ENCODE measurements at places on chromosomes 7 and 10.

DNA sequence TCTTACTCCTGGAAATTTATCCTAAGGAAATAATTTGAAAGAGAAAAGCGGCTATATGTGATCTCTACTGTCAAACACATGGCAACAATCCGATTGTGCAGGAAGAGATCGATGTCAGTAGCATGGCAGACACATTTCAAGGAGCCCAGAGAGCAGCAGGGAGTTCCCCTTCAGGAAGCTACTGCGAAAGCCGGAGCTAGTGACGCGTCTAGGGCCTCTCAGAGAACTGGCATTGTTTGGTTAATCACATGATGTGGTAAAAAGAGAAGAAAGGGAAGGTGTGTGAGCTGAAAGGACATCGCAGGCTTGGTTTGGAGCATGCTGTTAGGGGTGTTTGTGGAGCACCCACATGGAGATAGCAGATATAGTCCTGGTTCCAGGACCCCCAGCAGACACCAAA, 74.9 kb downstream of the BEND7 start:
- DNase-seq = no peak

DNA sequence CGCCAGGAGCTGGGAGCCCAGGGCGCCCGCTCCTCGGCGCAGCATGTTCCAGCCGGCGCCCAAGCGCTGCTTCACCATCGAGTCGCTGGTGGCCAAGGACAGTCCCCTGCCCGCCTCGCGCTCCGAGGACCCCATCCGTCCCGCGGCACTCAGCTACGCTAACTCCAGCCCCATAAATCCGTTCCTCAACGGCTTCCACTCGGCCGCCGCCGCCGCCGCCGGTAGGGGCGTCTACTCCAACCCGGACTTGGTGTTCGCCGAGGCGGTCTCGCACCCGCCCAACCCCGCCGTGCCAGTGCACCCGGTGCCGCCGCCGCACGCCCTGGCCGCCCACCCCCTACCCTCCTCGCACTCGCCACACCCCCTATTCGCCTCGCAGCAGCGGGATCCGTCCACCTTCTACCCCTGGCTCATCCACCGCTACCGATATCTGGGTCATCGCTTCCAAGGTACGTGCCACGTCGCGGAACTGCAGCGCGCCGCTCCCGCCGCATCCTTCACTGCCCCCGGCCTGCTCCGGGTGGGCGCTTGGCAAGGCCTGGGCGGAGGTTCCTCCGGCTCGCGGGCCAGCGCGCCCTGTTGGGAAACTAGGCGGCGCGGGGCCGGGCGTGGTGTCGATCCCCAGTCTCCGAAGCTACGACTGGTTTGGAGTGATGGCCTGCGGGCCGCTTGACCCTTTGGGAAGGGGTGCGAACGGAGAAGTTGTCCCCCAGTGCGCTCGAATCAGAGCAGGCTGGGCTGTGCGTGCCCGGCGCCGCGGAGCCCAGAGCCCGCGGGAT, 868 bp downstream of the EMX2 start:
- peak; percentile 22 for DNase-seq

- no peak for DNase-seq
Measured at GRCh38 chr7:135976312-135977006, 700 bp downstream of the MTPN start.

- DNase-seq = no peak
Measured at GRCh38 chr7:111711426-111712065, 149.3 kb upstream of the IMMP2L start.

DNA sequence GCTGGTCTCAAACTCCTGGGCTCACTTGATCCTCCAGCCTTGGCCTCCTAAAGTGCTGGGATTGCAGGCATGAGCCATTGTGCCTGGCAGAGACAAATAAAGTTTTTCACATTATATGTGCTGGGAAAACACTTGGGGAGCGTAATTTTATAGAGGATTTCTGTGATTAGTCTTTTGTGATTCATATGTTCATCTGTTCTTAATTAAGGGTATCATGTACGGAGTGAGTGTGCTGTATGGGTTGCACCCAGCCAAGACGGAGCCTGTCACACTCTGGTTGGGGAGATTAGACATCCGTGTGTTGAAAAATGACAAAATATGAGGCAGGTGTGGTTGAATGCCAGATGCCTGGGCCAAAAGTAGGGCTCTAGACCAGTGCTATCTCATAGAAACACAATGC, 10.3 kb downstream of the ADRB1 start:
- no peak for DNase-seq

- no peak for DNase-seq
Measured at GRCh38 chr10:75035975-75036708, 75.3 kb upstream of the SAMD8 start.

DNA sequence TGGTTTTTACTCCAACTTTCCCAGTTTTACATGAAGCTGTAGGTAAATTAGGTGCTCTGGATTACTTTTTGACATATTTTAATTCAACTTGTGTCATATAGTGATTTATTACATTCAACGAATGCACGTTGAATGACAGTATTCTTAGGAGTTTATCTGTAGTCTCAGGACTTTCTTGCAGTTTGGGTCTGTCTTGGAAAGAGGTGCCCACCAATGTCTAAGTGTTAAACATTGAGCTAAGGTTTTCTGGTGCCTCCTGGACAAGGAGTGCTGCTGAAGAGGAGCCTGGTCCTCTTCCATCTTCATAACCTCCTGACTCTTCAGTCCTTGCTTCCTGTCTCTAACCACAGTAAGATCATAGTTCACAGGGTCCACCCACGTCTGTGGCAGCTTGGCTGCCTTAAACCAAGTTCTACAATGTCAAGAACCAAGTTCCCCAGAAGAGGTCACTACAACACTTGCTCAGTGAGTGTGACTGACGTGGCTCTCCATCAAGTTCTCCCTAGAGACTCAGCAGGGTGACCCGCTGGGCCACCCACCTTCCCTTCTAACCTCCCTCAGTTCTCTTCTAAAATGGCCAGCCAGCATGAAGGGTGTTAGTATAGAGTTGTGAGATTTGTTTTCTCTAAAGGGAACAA, 6.1 kb downstream of the NPY start:
- no peak for DNase-seq

GRCh38 chr10:79495791-79496190, 16.5 kb upstream of the EIF5AL1 start:
- DNase-seq = no peak

GRCh38 chr10:87734987-87735827, 75.5 kb downstream of the PAPSS2 start:
- DNase-seq = peak; percentile 34

GRCh38 chr10:73965890-73966768, 31.8 kb upstream of the VCL start:
- DNase-seq = peak; percentile 86

GRCh38 chr7:64888901-64889685, 14.0 kb upstream of the ZNF273 start:
- DNase-seq = peak; percentile 20

- DNase-seq = no peak
Measured at GRCh38 chr7:99975782-99976521, at the start of gene AZGP1. TSS of gene AZGP1 (minus strand) at chr7:99976031. CDS start at chr7:99976020, 11 bp downstream.

DNA sequence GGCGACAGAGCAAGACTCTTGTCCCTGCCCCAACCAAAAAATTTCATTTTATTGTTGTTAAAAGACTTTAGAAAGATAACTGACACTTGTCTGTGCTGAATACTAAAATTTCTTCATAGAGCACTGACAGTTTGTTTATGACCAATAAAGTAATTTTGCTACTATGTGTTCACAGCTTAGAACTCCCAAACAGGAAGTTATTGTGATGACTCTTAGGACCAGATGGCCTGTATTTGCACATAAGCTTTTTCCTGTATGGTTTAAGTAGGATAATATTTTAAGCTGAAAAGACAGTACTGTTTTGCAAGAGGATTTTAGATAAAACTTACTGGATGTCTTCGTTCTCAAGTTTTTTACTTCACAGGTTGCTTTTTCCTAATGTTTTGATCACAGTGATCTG, 80.7 kb downstream of the MMRN2 start:
- no peak for DNase-seq

- DNase-seq = no peak
Measured at GRCh38 chr7:50364645-50365044, 60.1 kb downstream of the IKZF1 start.

DNA sequence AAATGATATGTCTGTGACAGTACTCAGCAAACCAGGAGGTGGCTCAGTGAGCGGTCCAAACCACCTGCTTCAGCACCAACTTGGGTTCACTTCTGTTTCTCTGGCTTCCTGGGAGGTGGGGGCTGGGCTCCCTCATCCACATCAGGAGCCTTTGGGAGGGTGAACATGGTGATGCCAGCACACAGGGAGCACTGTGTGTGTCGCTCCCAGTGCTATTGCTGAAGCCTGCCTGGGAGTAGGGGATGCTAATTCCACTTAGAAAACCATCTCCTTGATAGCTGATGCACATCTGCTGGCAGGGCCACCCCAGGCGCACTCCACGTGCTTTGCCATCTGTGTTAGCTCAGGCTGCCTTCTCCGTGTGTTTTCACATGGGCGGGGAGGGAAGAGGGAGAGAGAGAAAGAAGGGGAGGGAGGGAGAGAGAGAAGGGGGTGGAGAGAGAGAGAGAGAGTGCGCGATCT, 58.0 kb downstream of the RAMP3 start:
- no peak for DNase-seq

DNA sequence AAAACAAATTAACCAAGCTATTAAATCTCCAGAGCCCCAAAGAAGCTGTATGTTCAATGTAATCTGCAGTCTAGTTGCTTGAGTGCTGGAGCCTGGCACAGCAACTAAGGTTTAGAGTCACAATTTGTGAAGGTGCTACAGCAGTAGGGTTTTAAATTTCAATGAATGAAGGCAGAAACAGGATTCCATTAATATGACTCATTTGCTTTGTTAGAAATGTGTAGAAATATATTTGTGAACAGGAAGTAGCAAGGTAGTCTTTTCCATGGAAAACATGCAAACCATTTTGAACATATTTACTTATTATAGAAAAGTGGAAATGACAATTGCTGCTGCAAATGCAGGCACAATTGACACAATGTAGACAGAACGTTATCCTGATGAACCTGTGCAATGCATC, 149.0 kb upstream of the STEAP4 start:
- no peak for DNase-seq

DNA sequence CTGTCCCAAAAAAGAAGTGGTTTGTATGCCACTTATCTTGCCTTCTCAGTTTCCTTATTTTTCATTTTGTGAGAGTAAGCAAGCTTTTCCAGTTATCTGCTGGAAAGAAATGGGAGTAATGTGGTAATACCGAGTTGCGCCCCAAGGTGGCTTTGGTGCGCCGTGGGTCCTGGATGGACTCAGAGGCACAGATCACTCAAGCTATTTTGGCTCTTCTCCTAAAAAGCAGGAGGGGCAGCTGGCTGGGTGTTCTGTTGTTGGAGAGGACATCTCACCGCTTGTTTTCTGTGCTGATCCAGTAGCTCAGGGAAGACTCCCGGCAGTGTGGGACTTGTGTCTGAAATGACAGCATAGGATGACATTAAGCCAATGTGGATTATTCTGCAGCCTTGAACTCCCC, 16.4 kb downstream of the PRKRIP1 start:
- DNase-seq = no peak

DNA sequence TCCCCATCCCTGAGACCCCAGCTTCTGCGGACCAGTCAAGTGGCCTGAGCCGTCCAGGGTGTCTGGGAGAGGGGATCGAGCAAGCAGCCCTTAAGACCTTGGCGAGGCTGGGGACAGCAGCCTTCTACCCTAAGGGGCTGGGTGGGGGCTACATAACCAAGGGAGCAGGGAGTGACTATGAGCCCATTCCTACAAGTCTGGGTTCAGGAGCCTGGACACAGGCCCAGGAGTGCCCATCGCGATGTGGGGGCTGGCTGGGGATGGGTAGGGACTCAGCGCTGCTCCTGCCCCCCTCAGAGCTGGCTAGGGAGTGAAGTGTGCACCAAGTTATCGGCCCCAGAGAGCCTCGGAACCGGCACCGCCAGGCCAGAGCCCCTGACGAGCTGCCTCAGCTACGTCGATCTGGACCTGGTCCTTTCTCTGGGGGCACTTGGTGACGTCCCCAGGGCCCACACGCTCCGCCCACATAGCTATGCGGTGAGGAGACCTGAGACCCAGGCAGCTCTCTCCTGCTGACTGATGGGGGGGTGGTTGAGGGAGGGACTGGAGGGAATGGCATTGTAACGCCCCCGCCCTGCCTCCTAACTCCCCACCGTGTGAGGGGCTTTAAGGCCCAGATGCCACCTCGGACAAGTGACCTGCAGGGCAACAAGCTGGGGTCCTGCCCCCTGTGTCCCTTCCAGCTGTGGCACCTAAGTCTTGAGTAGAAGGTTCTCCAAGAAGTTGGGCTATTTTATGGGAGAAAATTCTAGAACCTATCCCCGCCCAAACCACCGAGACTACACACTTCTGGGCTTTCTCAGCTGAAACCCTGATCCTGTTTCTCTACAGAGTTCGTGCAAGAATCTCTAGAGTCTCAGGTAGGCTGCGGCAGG, 2.5 kb downstream of the SAP25 start:
- DNase-seq = no peak

GRCh38 chr7:74134117-74134620, 40.0 kb upstream of the EIF4H start:
- DNase-seq = no peak

DNA sequence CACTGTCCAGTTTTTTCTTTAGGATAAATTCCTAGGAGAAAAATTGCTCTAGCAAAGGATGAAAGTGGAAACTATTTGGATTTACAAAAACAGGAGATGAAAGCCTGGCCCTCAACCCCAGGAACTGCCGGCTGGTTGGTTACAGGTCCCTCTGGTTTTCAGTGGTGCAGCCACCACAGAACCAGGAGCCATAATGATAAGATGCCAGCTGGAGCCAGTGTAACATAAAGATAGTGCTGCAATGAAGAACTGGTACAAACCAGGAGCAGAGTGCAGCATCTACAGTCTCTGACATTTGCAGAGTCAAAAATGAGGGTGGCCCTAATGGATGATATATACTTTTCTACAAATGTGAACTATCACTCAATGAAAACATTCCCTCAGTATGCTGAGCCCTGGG, 20.4 kb upstream of the NUP42 start:
- no peak for DNase-seq

GRCh38 chr10:29495366-29495765, 139.4 kb downstream of the SVIL start:
- no peak for DNase-seq

- DNase-seq = no peak
Measured at GRCh38 chr10:27844223-27844622, 98.6 kb upstream of the MKX start.

GRCh38 chr7:70455925-70456324, 676.0 kb upstream of the GALNT17 start:
- no peak for DNase-seq

DNA sequence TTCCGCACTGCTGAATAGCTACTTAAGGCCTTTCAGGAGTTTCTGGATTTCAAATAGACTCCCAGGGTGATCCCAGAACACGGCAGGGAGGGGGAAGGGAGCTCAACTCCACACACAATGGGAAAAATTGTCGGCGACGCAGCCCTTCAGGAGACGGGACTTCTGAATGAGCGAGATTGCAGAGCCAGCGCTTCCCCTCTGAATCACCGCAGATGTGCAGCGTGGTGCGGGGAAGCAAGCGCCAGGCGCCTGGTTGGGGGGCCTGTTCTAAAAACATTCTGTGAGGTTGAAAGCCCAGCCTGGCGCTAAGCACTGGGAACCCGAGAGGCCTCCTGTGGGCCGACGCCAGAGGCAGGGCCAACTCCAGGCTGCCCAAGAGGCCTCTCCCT, 163.3 kb downstream of the MAD1L1 start:
- no peak for DNase-seq

GRCh38 chr10:13759168-13759567, 172.4 kb downstream of the PRPF18 start:
- DNase-seq = no peak
